ENCODE measurements at places on chromosomes 12 and 14.

DNA sequence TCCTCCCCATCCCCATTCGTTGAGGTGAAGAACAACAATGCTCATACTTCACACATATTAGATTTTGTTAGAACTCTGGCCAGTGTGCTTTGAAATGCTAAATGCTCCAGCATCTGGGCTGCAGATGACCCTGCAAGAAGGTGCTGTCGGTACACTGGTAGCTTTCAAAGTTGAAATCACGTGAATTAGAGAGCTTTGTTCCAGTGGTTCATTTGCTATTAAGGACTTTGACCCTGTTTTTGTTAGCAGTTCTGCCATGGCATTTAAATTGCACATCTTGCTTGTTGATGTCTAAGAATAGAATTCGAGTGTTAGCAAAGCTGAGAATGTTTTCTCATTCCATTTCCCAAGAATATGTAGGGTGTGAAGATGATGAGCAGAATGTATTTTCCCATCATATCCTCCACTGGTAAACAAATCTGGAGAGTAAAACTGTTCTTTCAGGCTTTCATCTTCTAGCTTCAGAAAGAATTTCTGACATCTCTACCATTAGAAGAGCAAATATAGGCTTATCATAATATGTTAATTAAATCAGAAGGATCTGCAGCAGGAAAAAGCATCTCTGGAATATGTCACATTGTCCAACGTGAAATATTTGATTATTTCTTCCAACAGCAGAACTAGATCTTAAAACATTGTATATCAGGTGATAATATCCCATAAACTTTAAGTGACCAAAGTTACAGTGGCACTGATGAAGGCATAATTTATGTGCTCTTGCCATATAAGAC, 98.8 kb upstream of the PDE3A start:
- DNase-seq, result no peak

GRCh38 chr12:27437839-27438238, 8.7 kb upstream of the SMCO2 start:
- DNase-seq, result no peak

GRCh38 chr14:99224116-99224910, 47.7 kb downstream of the BCL11B start:
- DNase-seq, result no peak

GRCh38 chr14:89041257-89041582, 216.8 kb downstream of the TTC8 start:
- no peak for DNase-seq

DNA sequence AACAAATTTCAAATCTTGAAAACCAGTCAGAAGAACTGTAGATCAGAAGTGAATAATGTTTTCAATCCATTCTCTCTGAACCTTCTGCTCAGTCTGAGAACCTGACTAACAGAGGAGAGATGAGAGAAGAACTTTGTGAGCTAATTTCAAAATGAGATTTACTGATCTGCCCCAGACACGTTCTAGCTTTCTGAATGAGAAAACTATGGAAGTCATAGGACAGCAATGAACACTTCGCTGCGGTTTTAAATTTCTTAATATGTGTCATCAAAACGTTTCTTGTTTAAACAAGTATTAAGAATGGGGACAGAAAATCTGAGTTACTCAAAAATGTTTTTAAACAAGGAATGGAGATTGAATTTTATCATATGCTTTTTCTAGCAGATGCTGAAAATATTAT, 66.6 kb upstream of the FAR2 start:
- no peak for DNase-seq

- no peak for DNase-seq
These were observed 748.8 kb downstream of the C12orf50 start for GRCh38 chr12:87280356-87280755.

DNA sequence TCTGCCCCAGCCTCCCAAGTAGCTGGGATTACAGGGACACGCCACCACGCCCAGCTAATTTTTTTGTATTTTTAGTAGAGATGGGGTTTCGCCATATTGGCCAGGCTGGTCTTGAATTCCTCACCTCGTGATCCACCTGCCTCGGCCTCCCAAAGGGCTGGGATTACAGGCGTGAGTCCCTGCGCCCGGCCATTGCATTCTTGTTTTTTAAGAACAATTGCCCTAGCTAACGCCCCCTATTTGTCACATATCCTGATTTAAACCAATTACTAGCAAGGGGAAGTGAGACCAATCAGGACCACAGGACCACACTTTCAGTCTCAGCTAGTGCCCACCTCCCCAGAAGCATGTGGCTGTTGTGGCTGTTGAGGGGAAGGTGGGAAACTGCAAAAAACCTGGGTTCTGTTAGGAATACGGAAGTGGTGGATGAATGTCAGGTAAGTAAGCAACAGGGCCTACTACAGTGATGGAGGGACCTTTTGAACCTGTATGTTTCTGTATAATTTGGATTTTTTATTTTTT, 37.8 kb upstream of the NFYB start:
- DNase-seq, result no peak

DNA sequence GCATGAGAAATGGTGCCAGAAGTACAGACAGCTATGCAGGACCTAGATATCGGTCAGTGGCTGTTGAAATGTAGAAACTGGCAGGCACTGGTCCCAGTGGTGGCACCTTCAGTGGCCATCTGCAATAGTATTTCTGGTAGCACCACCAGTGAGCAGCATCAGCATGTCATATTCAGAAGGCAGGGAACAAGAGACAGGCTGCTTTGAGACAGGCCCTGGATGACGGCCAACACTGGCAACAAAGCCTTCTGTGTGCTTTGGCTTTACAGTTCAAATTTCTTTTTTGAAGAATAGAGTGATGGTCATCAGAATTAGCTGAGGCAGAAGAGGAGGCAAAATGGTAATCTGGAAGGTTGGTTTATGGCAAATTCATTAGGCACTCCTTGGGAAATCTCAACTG, 273.4 kb upstream of the SLC16A7 start:
- DNase-seq, result no peak

DNA sequence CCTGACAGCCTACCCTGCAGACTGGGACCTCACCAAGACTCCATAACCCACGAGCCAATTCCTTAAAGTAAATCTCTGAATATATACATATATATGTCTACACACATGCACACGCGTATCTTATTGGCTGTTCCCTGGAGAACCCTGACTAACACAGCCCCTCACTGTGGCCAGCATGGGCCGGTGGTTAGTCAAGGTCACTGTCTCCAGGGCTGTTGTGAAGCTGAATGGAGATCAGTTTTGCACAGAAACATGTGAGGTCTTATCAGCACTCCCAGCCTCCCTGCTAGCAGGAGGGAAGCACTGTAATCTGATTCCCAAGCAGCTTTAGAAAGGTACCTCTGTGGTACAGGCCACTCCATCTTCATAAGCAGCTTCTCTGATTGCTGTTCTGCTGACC, 46.6 kb upstream of the PLEKHG6 start:
- no peak for DNase-seq

- DNase-seq, result no peak
These were observed 53.8 kb upstream of the USP44 start for GRCh38 chr12:95605087-95605486.

Measured in tibial nerve (tissue), 4 donors.